ENCODE measurements at places on chromosomes 3 and 15.

GRCh38 chr3:197260491-197261163 is 37.8 kb downstream of the DLG1 start:
- H3K4me3 ChIP-seq, result no peak overlapping the region
- no peaks in the 10 kb centered on the region for H3K27me3 ChIP-seq
- no peak for DNase-seq
- H3K4me1 ChIP-seq, result no peaks in the 10 kb centered on the region

- H3K36me3 ChIP-seq, result no peaks in the 10 kb centered on the region
- no peak for DNase-seq
- H3K27ac ChIP-seq, result no peak overlapping the region
- no peak overlapping the region for H3K4me3 ChIP-seq
- H3K4me1 ChIP-seq, result no peaks in the 10 kb centered on the region
Measured at GRCh38 chr15:31985607-31986006, 44.7 kb upstream of the CHRNA7 start.

- H3K4me1 ChIP-seq, result peaks cover 4% of the 10 kb centered on the region
- peak; percentile 45 for DNase-seq
- H3K36me3 ChIP-seq, result no peaks in the 10 kb centered on the region
- H3K27me3 ChIP-seq, result no peaks in the 10 kb centered on the region
- H3K4me3 ChIP-seq, result no peak overlapping the region
Measured at GRCh38 chr3:170410428-170411029, 8.1 kb upstream of the CLDN11 start.

DNA sequence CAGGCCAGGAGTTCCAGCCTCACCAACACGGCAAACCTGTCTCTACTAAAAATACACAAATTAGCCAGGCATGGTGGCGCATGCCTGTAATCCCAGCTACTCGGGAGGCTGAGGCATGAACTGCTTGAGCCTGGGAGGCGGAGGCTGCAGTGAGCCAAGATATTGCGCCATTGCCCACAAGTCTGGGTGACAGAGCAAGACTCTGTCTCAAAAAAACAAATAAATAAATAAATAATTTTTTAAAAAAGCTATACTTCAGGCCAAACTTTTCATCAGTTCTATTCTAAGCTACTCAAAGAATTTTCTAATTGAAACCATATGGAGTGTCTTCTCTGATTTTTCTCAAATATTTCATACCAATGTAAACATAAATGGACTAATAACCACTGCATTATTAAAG is 43.5 kb downstream of the PHC3 start:
- H3K4me1 ChIP-seq, result no peaks in the 10 kb centered on the region
- no peaks in the 10 kb centered on the region for H3K36me3 ChIP-seq
- H3K4me3 ChIP-seq, result no peak overlapping the region
- no peak overlapping the region for H3K27ac ChIP-seq

- H3K4me3 ChIP-seq, result no peak overlapping the region
- H3K36me3 ChIP-seq, result no peaks in the 10 kb centered on the region
- H3K27me3 ChIP-seq, result no peaks in the 10 kb centered on the region
Measured at GRCh38 chr3:162601101-162601670, 1104.6 kb downstream of the OTOL1 start.

- H3K4me1 ChIP-seq, result no peaks in the 10 kb centered on the region
- no peak overlapping the region for H3K27ac ChIP-seq
- peak; percentile 20 for DNase-seq
- no peaks in the 10 kb centered on the region for H3K36me3 ChIP-seq
- no peaks in the 10 kb centered on the region for H3K27me3 ChIP-seq
- no peak overlapping the region for H3K4me3 ChIP-seq
Measured at GRCh38 chr3:40765884-40766283, 241.1 kb downstream of the ZNF621 start.

- no peak overlapping the region for H3K4me3 ChIP-seq
- H3K36me3 ChIP-seq, result no peaks in the 10 kb centered on the region
- no peak for DNase-seq
- H3K27ac ChIP-seq, result no peak overlapping the region
- H3K27me3 ChIP-seq, result no peaks in the 10 kb centered on the region
- peaks cover 74% of the 10 kb centered on the region for H3K4me1 ChIP-seq
Measured at GRCh38 chr3:129590215-129590614, 16.3 kb downstream of the PLXND1 start.

DNA sequence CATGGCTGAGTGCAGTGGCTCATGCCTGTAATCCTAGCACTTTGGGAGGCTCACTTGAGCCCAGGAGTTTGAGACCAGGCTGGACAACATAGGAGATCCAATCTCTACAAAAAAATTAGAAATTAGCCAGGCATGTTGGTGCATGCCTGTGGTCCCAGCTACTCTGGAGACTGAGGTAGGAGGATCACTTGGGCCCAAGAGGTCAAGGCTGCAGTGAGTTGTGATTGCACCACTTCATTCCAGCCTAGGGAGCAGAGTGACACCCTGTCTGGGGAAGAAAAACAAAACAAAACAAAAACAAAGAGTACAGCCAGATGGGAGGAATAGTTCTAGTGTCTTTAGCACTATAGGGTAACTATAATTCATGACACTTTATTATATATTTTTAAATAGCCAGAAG is 26.2 kb upstream of the COMMD4 start:
- H3K27me3 ChIP-seq, result no peaks in the 10 kb centered on the region
- no peak for DNase-seq
- no peak overlapping the region for H3K27ac ChIP-seq
- H3K4me1 ChIP-seq, result no peaks in the 10 kb centered on the region

GRCh38 chr3:8802256-8802655 is 32.8 kb upstream of the OXTR start:
- H3K4me3 ChIP-seq, result no peak overlapping the region
- H3K27me3 ChIP-seq, result no peaks in the 10 kb centered on the region
- H3K4me1 ChIP-seq, result no peaks in the 10 kb centered on the region
- DNase-seq, result no peak
- no peak overlapping the region for H3K27ac ChIP-seq

DNA sequence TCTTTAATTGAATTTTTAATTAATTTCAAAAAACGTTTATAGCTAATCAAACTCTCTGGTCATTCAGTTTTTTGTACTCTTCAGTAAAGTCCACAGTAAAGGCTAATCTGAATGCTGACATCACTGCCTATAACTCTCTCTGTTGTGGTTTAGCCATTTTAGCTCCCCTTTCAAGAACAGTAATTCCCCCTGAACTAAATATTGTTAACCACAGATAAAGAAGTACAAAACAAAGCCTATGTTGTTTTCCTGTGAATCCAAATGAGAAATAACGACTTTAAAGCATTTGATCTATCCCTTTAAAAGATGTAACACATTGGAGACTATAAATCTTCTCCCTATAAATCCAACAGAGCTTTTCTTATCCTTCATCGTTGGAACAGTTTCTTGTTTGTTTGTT is 94.2 kb downstream of the ZBTB20 start:
- no peak overlapping the region for H3K27ac ChIP-seq
- no peaks in the 10 kb centered on the region for H3K4me1 ChIP-seq

DNA sequence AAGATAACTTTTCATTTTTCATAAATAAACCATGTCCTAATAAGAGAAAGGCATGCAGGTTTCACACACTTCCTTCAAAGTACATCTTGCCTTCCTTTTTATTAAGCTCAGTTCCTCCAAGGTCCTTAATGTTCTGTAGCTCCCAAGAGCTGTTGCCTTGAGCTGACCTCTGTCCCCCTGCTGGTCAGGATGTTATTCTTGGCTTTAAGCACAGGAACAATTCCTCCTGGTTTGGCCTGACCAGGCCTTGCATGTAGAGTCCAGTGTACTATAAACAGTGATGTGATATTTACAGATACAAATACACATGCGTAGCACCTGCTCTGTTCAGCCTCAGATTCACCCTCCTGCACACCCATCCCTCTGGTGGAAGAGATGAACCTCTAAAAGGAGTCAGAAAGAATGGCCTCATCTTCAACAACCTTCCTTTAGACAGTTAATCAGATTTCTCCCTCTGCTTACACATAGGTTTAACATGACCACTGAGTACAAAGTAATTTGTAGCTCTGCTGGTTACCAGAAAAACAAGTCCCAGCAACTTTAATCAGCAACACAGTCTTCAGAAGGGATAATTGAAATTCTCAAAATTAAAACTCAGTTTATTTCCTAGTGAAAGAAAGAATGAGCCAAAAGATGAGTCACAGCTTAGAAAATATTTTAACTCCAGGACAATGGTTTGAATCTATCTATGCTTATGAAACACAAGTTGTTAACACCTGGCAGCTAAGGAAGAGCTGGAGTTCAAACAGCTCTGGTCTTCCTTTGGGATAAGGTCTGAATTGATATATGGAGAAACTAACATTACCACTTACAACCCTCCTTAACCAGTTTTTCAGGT is 46.5 kb downstream of the PTPN9 start:
- no peaks in the 10 kb centered on the region for H3K36me3 ChIP-seq
- no peak overlapping the region for H3K4me3 ChIP-seq
- H3K4me1 ChIP-seq, result peaks cover 30% of the 10 kb centered on the region
- H3K27ac ChIP-seq, result peak overlapping the region; percentile 81
- DNase-seq, result peak; percentile 77

GRCh38 chr3:31934866-31935265 is 46.2 kb downstream of the OSBPL10 start:
- H3K27ac ChIP-seq, result no peak overlapping the region
- no peaks in the 10 kb centered on the region for H3K36me3 ChIP-seq
- peaks cover 4% of the 10 kb centered on the region for H3K4me1 ChIP-seq
- H3K27me3 ChIP-seq, result no peaks in the 10 kb centered on the region
- no peak overlapping the region for H3K4me3 ChIP-seq
- DNase-seq, result no peak

- no peak overlapping the region for H3K27ac ChIP-seq
- H3K4me1 ChIP-seq, result no peaks in the 10 kb centered on the region
- no peak for DNase-seq
Measured at GRCh38 chr3:46383951-46384330, 13.2 kb downstream of the CCR5 start.

- no peaks in the 10 kb centered on the region for H3K4me1 ChIP-seq
- no peak for DNase-seq
- H3K27ac ChIP-seq, result no peak overlapping the region
- H3K4me3 ChIP-seq, result no peak overlapping the region
Measured at GRCh38 chr3:190001426-190001825, 119.3 kb downstream of the P3H2 start.

GRCh38 chr15:71651750-71652186 is 158.6 kb upstream of the NR2E3 start:
- no peaks in the 10 kb centered on the region for H3K27me3 ChIP-seq
- no peaks in the 10 kb centered on the region for H3K36me3 ChIP-seq
- peak; percentile 32 for DNase-seq
- H3K4me3 ChIP-seq, result no peak overlapping the region
- H3K27ac ChIP-seq, result no peak overlapping the region

- DNase-seq, result no peak
- H3K27ac ChIP-seq, result no peak overlapping the region
- no peaks in the 10 kb centered on the region for H3K27me3 ChIP-seq
- H3K4me1 ChIP-seq, result no peaks in the 10 kb centered on the region
- H3K4me3 ChIP-seq, result no peak overlapping the region
Measured at GRCh38 chr3:70179111-70179510, 133.3 kb downstream of the MDFIC2 start.

DNA sequence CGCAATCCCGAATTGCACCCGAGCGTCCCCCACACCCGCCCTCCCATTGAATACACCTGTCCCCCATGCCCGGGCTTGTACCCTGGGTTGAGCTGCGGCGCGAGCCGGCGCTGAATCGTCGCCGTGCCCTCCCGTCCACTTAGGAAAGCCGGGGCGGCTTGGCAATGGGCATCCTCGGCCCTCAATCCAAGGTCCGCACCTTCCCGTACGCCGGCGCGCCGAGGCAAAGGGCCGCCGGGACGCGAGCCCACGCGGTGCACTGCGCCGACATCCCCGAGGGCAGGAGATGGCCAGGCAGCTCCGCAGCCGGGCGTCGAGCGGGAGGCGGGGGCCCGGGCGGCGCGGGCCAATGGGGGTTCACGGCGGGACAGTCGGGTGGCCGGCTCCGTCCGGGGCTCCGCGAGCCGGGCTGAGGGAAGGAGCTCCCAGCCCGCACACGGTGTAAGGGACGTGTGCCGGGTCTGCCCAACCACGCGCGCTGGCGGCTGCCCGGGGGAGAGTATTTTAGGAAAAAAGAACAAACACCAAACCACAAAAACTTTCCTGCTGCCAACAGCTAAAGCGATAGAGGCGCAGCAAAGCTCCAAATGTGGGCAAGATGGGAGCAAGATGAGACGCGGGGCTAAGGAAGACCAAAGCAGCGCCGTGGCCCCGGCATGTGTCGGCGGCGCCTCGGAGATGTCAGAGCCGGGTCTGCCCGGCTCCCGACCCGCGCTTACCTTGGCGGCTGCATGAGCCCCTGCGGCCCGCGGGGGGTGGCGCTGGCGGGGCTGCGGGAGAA is 621 bp downstream of the RGMA start:
- peak overlapping the region; percentile 75 for H3K4me3 ChIP-seq
- no peaks in the 10 kb centered on the region for H3K36me3 ChIP-seq
- H3K4me1 ChIP-seq, result peaks cover 14% of the 10 kb centered on the region
- H3K27ac ChIP-seq, result peak overlapping the region; percentile 81
- H3K27me3 ChIP-seq, result no peaks in the 10 kb centered on the region
- DNase-seq, result peak; percentile 41

- no peak overlapping the region for H3K4me3 ChIP-seq
- no peak overlapping the region for H3K27ac ChIP-seq
- DNase-seq, result peak; percentile 62
- H3K27me3 ChIP-seq, result no peaks in the 10 kb centered on the region
- no peaks in the 10 kb centered on the region for H3K36me3 ChIP-seq
- H3K4me1 ChIP-seq, result peaks cover 14% of the 10 kb centered on the region
Measured at GRCh38 chr15:77107531-77108355, 36.8 kb upstream of the TSPAN3 start.

GRCh38 chr3:37853691-37854413 is 7.8 kb upstream of the CTDSPL start:
- H3K4me1 ChIP-seq, result peaks cover 8% of the 10 kb centered on the region
- DNase-seq, result no peak
- H3K4me3 ChIP-seq, result no peak overlapping the region
- no peaks in the 10 kb centered on the region for H3K36me3 ChIP-seq
- H3K27me3 ChIP-seq, result no peaks in the 10 kb centered on the region

- no peaks in the 10 kb centered on the region for H3K27me3 ChIP-seq
- H3K4me3 ChIP-seq, result no peak overlapping the region
- H3K36me3 ChIP-seq, result no peaks in the 10 kb centered on the region
- H3K27ac ChIP-seq, result no peak overlapping the region
- H3K4me1 ChIP-seq, result peaks cover 4% of the 10 kb centered on the region
- no peak for DNase-seq
Measured at GRCh38 chr3:8519156-8519555, 17.5 kb downstream of the LMCD1 start.

DNA sequence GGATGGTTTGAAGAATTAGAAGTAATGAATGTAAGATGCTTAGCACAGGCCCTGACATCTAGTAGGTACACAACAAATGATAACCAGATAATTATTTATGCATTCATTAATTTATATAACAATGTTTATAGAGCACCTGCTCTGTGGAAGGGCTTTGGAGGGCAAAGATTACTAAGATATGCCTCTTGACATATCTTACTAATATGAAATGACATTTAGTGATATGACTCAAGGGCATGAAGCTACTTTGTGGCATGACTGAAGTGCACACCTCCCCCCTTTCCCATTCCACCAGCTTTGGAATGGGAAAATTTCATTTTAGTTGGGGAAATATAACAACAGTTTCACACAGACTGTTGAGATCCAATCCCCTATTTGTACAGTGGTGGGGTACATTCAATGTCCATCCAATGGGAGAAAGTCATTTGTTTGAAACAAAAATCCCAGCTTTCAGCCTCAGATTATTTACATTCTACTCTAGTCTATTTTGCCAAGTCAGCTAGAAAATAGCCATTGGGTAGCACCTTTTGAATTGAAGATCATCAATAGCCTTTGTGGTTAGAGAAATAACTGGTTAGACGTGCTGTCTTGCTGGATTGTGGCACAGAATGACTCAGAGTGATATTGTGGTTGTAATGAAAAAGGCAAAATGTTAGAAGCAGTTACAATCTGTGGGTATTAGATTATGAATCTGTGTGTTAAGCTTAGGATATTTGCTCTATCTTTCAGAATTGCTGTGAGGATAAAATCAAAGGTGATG is 72.9 kb downstream of the MOBP start:
- no peaks in the 10 kb centered on the region for H3K27me3 ChIP-seq
- no peaks in the 10 kb centered on the region for H3K36me3 ChIP-seq
- no peaks in the 10 kb centered on the region for H3K4me1 ChIP-seq
- H3K27ac ChIP-seq, result no peak overlapping the region
- DNase-seq, result no peak

Data from testis (tissue), 5 donors.